ENCODE measurements at places on chromosomes 1 and 21.

- no peaks in the 10 kb centered on the region for H3K27me3 ChIP-seq
- DNase-seq, result no peak
- no peak overlapping the region for H3K27ac ChIP-seq
- H3K4me3 ChIP-seq, result no peak overlapping the region
Measured at GRCh38 chr1:232810856-232811255, 5.6 kb downstream of the MAP10 start.

- peaks cover 1% of the 10 kb centered on the region for H3K4me1 ChIP-seq
- no peak for DNase-seq
- peaks cover 40% of the 10 kb centered on the region for H3K27me3 ChIP-seq
- H3K27ac ChIP-seq, result no peak overlapping the region
- H3K36me3 ChIP-seq, result no peaks in the 10 kb centered on the region
- no peak overlapping the region for H3K4me3 ChIP-seq
Measured at GRCh38 chr1:156414461-156415064, 45.6 kb downstream of the RHBG start.

DNA sequence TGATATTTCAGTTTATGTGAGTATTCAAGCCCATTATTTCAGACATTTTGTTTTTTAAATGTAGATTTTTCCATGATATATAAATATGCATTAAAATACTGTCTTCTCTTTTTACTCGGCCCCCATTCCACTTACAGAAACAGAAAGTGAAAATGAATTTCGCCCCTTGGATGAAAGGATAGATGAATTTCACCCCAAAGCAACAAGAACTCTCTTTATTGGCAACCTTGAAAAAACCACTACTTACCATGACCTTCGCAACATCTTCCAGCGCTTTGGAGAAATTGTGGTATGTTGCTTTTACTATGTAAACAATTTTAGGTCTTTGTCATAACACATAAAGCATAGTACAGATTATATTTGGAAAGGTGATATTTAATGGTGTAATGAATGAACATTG, 59.9 kb downstream of the ZBTB17 start:
- H3K36me3 ChIP-seq, result peaks cover 49% of the 10 kb centered on the region
- H3K4me3 ChIP-seq, result peak overlapping the region; percentile 20
- H3K27ac ChIP-seq, result no peak overlapping the region
- no peaks in the 10 kb centered on the region for H3K27me3 ChIP-seq
- no peak for DNase-seq

DNA sequence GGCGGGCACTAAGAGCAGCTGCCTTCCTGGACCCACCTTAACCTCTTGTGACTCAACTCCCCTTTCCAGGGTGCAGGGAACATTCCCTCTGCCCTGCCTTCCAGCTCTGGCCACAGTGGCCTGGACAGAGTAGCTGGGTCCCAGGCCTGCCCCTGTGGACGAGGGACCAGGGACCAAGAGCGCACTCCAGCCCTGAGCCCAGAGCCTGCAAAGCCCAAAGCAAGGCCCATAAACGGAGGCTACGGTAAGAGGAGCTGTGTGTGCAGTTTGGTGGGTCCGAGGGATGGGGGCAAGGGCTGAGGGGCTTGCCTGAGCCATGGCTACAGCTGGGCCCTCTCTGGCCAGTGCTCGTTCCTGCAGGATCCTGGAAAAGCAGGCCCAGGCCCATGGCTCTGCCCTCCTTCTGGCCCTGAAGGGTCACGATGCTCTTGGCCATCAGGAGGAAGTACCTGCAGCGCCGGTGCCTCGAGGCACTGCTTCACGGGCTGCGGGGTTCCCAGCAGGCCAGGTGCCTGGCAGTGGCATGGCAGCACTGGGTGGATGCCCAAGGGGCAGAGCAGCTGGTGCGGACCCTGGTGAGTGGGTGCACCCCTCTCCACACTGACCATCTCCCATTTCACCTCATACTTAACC, 17.8 kb downstream of the MTHFR start:
- H3K4me1 ChIP-seq, result peaks cover 13% of the 10 kb centered on the region
- H3K36me3 ChIP-seq, result peaks cover 22% of the 10 kb centered on the region
- no peak for DNase-seq

DNA sequence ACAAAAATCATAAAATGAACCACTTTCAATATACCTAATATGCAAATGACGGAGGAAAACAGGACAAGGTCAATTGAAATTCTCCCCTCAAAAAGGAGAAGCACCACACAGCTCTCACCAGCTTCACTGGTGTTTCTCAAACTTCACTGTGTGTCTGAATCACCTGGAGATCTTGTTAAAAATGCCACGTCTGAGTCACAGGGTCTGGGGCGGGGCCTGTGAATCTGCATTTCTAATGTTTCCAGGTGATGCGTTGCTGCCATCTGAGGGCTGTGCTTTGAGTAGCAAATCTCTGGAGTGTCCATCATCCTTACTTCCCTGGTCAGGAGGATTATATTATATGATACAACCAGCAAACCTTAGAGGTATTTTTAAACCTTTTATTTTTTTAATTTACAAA, 9.0 kb downstream of the CLDN19 start:
- H3K36me3 ChIP-seq, result no peaks in the 10 kb centered on the region
- DNase-seq, result no peak
- no peak overlapping the region for H3K27ac ChIP-seq
- no peak overlapping the region for H3K4me3 ChIP-seq
- H3K27me3 ChIP-seq, result no peaks in the 10 kb centered on the region
- no peaks in the 10 kb centered on the region for H3K4me1 ChIP-seq

DNA sequence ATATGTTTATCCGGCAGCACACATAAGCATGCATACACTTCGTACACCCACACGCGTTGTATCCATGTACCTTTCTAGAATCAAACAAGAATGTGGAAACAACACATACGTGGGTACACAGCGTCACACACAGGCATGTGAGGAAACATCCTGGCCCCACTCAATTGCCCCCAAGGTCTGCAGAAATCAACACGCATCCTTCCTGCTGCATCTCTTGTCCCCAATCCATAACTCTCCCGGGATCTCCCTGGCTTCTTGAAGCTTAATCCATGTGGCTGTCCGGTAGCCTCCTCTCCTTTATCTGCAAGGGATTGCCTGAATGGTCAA, 5.5 kb upstream of the TBX15 start:
- no peaks in the 10 kb centered on the region for H3K4me1 ChIP-seq
- DNase-seq, result no peak
- no peak overlapping the region for H3K4me3 ChIP-seq
- H3K27ac ChIP-seq, result no peak overlapping the region
- peaks cover 89% of the 10 kb centered on the region for H3K27me3 ChIP-seq

DNA sequence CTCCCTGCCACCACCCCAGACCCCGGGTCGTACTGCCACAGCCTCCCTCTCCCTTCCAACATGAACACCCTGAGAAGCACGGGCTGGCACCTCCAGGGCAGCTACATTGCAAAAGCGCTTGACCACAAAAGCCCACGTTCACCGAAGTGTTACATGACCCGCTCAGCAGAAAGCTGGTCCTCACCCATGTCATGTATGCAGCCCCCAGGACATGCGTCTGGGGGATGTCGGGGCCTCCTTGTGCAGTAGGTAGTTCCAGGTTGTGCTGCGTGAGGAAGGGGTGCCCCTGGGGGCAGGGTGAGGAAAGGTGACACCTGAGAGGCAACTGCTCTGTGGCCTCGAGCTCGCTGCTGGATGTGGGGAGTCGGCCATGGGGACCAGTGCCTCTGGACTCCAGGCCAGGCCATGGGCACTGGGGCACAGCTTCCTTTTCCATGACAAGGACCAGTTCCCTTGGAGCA, 102.0 kb upstream of the C1orf174 start:
- peaks cover 6% of the 10 kb centered on the region for H3K27me3 ChIP-seq
- no peak for DNase-seq
- no peaks in the 10 kb centered on the region for H3K4me1 ChIP-seq

DNA sequence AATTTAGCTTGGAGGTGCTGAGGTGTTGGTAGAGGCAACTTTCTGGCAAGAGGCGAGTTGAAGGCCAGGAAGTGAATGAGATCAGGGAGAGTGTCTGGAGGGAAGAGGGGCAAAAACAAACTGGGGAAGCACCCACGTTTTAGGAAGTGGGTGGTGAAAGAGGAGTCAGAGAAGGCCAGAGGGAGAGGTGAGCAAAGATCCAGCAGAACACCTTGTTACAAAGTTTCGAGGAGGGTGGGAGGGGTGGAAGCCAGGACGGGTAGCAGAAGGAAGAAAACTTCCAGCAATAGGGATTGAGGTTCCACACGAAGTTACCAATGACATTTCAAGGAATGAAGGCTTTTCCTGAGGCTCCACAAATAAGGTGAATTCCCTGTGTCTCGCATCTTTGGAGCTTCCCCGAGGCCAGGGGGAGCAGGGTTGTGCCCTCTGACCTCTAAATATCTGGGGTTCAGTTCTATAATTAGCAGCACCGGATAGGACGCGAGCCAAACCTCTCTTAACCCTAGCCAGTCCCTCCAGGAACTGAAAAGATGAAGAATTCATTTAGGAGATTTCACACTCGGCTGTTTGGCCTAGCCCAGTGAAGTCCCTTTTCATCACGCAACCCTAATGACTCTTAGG, 578 bp upstream of the SESN2 start:
- no peaks in the 10 kb centered on the region for H3K27me3 ChIP-seq
- peak overlapping the region; percentile 98 for H3K4me3 ChIP-seq
- H3K4me1 ChIP-seq, result peaks cover 72% of the 10 kb centered on the region
- H3K27ac ChIP-seq, result no peak overlapping the region
- DNase-seq, result no peak

DNA sequence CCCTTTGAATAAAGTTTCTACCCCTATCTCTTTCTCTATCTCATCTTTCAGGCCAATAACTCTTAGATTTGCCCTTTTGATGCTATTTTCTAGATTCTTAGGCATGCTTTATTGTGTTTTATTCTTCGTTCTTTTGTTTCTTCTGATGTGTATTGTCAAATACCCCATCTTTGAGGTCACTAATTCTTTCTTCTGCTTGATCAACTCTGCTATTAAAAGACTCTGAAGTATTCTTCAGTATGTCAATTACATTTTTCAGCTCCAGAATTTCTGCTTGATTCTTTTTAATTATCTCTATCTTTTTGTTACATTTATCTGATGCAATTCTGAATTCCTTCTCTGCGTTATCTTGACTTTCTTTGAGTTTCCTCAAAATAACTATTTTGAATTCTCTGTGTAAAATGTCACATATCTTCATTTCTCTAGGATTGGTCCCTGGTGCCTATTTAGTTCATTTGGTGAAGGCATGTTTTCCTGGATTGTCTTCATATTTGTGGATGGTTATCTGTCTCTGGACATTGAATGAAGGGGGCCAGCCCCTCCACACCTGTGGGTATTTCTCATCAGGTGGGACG, 11.2 kb upstream of the CYP2J2 start:
- peaks cover 8% of the 10 kb centered on the region for H3K27me3 ChIP-seq
- H3K36me3 ChIP-seq, result no peaks in the 10 kb centered on the region
- H3K27ac ChIP-seq, result no peak overlapping the region
- H3K4me1 ChIP-seq, result no peaks in the 10 kb centered on the region
- DNase-seq, result no peak

DNA sequence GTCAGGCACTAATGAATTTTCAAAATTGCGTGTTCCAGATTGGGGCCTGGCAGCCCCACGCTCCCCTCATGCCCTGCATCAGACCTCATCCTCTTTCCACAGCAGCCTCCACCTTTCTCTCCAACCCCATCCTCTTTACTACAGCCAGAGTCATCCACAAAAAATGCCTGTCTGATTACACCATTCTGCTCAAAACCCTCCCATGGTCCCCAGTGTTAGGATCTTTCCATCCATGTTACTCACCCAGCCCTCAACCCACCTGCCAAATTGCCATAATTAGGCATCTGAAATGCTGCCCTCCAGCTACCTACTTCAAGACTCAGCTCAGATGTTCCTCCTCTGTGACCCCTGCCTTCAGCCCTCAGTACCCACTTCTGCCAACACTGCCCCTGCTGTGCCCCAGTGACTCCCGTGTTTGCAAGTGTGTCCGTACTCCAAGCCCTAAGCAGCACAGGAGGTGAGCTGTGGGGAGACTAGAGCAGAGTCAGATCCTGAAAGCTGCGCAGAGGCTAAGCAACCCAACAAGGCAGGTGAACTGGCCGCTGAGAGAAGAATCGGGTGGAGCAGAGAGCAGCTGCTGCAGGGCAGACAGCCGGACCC, 715 bp upstream of the ARTN start:
- no peak overlapping the region for H3K4me3 ChIP-seq
- peaks cover 41% of the 10 kb centered on the region for H3K27me3 ChIP-seq
- peaks cover 33% of the 10 kb centered on the region for H3K4me1 ChIP-seq
- peaks cover 4% of the 10 kb centered on the region for H3K36me3 ChIP-seq

DNA sequence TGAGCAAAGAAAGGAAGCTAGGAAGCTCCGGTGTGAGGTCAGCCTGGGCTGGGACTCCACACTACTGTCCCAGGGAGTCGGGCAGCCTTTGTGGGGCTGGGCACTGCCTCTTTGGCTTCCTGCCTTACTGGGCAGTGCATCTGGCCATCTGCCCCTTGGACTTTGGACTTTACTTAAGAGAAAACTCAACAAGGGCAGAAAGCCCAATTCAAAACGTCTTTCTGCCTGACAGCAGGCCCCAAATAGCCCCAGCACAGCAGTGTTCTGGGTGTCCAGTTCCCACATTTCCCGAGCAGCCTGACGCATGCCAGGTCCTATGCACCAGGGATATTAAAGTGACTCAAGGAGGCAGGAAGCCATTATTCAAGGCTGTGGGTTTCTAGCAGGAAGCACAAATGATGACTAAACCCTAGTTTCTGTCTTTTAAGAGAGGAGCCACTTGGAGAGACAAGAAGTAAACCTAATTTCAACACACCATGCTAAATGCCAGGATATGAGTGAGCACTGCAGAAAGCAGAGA, 37.9 kb upstream of the EDEM3 start:
- H3K4me1 ChIP-seq, result peaks cover 7% of the 10 kb centered on the region
- no peak for DNase-seq
- H3K27ac ChIP-seq, result no peak overlapping the region
- peaks cover 29% of the 10 kb centered on the region for H3K36me3 ChIP-seq

DNA sequence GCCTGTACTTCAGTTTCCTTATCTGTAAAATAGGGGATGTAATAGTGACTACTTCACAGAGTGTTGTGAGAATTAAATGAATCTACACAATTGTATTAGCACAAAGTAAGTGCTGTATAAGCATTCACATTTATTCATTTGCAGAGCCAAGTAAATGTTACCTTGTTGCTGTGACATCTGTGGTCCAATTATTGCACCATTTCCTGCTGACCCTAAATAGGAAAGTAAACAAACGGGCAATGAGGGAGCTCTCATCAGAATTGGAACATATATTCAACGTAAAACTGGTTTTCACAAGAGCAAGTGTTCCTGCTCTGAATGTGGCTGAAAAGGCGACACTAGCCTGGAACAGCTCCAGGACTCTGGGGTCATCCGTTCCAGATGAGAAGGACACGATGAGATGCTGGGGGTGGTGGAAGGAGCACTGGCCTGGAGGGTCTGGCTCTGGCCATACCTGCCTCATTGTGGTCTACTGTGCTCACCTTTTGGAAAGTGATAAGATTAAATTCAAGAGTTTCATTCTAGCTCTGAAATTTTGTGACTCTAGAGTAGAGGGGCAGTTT, 34.5 kb downstream of the PROX1 start:
- H3K36me3 ChIP-seq, result no peaks in the 10 kb centered on the region
- peaks cover 3% of the 10 kb centered on the region for H3K27me3 ChIP-seq
- no peaks in the 10 kb centered on the region for H3K4me1 ChIP-seq
- no peak for DNase-seq

All from CD4-positive, alpha-beta T cell (primary cell).